ENCODE measurements at places on chromosomes 4 and X.

DNA sequence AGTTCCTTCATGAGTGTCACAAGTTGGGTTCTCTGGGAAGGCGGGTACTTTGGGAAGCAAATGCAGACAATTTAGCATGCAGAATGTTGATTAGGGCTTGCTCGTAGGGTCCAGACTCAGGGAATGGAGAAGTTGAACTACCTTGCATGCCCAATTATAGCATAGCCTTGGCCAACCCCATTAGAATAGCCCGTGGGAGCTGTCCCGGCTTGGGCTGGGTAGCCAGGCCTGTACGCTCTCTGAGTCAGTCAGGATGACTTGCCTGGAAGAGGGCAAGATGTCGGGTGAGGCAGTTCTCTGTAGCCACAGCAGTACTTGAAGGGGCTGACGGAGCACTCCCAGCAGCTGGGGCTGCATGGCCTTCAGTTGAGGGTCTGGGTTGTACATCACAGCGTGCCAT lies 19.5 kb downstream of the KIAA0232 start:
- no peak for DNase-seq

GRCh38 chrX:20382518-20383297 lies 116.0 kb upstream of the RPS6KA3 start:
- DNase-seq = no peak

- DNase-seq = no peak
Measured at GRCh38 chr4:107906458-107907100, 24.8 kb upstream of the CYP2U1 start.

DNA sequence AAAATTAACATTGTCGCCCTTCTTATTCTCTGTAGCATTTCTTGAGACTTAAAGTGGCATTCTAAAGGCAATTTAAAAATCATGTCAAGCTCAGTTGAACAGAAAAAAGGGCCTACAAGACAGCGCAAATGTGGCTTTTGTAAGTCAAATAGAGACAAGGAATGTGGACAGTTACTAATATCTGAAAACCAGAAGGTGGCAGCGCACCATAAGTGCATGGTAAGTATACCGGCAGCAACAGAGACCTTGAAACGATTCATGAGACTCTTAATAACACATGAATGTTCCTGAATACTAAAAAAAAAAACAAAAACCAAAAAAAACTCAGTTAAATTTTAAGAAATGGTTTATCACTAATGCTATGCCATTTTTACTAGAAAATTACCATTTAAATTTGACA lies 82.4 kb upstream of the HPRT1 start:
- no peak for DNase-seq

- no peak for DNase-seq
Measured at GRCh38 chr4:39825090-39825489, 127.2 kb downstream of the UBE2K start.

DNA sequence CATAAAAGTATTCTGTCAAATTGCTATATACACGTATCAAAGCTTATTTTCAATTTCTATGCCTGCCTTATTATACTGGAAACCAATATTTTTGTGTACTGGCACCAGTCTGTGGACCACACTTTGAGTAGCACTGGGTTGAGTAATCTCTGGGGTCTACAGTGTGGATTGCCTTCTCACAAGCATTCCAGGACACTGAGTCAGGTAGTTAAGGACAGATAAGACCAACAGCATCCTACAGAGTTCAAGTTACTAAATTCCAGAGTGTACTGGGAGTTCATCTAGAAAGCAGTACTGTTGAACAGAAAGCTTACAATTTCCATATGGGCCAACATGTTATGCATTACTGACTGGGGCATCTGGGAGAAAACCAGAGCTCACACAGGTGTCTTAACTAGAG lies 61.8 kb downstream of the VMA21 start:
- no peak for DNase-seq

- no peak for DNase-seq
Measured at GRCh38 chrX:88655460-88655859, 91.6 kb upstream of the CPXCR1 start.

DNA sequence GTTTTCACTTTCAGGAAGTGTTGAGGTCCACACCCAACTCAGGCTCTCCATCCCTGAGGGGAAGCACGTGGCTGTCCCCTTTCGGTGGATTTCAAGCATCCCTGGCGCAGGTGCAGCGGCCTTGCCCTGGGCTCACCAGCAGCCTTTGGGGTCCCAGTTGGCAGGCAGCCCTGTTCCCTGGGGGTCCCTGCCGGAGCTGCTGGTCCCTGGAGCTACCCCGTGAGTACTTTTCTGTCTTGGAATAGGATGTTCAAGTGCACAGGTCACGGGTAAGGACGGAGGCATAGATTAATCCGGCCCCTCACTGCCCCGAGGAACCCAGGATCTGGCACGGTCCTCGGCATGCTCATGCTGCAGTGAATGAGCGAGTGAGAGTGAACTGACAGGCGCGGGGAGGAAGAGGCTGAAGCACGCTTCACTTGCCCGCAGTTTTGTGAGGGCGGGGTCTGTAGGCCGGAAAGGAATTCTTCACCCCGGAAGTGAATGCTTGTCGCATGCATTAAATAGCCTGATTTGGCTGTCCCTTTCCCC lies 117.2 kb upstream of the FAT1 start:
- DNase-seq = no peak

DNA sequence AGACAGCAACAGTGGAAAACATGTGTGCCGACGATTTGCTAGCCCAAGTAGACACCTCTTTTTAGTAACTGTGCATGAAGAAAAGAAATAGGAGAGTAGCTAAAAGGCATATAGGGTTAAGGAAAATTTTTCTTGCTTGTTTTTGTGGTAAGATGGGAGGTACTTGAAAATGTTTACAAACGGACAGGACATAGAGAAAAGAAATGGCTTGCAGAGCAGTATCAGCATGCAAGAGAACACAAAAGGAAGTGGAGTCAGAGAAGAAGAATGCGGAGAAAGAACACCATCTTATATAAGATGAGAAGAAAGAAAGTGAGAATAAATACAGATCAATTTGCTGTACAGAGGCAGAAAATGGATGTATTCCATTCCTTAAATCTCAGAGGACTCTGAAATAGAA lies 263.7 kb upstream of the ETNPPL start:
- DNase-seq = no peak

DNA sequence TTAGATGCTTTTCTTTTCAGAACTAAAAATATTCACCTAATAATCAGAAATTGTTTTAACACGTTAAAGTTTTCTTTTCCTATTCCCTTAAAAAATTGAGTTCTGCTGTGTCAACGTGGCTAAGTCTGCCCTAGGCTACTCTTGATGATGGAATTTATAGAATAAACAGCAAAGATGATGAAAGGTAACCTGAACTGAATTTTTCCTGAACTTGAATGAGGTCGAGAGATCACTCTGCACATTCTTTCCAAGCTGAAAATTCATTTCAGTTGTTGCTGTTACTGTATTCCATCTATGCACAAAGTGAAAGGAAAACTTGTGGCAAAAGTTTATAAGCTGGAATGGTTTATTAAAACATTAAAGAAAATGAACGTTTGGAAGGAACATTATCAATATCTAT lies 245.9 kb upstream of the GIMD1 start:
- DNase-seq = no peak

DNA sequence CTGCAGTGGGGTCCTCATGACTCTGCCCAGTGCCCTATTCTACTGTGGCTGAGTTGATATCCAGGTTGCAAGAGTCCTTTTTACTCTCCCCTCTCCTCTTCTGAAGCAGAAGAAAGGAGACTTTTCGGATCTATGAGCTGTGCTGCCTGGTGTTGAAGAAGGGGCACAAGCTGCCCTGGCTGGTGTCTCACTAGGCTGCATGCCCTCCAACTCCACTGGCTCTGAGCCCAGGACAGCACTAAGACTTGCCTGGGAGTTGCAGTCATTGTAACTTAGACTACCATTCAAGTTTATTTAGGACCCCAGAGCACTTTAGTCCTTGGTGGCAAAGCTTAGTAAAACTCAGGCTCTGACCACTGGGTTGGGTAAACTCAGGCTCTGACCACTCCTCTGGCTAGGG lies 89.4 kb downstream of the GABRB1 start:
- DNase-seq = no peak

GRCh38 chrX:703866-704265 lies 73.3 kb downstream of the SHOX start:
- DNase-seq = no peak

DNA sequence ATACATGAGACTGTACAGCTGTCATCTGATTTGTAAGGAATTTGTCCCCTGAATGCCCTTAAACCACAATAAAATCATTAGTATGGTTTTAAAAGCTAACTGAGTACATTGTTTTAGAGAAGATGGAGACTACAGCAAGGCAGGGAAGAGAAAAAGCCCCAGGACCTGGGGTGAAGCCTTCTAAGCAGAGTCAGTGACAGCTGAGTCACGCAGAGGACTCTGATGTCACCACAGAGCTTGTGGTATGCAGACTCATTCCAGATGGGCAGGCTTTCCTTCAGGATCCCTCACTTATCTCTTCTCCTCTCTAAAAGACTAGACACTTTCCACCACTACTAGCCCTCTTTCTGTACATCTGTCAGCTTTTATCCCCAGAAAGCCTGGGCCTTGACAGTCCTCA lies 97.1 kb upstream of the ATOH1 start:
- DNase-seq = no peak

DNA sequence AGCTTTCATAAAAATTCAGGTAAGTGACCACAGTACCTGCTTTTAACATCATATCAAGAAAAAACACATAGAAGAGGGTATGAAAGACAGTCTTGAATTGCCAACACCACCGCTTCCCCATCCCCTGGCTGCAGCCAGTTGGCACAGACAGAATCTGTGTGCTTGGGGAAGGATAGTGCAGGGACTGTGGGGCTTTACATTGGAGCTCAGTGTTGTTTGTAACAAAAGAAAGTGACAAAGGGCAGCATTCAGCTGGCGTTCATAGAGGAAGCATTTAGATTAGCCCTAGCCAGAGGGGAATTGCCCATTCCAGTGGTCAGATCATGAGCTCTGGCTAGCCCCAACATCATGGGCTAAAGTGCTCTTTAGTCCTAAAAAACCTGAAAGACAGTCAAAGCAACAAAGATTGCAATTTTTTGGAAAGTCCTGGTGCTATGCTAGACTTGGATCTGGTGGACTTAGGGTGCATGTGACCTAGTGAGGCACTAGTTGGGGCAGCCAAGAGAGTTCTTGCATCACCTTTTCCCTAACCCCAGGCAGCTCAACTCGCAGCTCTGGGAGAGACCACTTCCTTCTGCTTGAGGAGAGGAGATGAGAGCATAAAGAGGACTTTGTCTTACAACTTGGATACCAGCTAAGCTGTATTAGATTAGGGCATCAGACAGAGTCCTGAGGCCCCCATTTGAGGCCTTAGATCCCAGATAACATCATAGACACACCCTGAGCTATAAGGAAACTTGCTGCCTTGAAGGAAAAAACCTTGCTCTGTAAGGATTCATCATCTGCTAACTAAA lies 1602.4 kb upstream of the ADGRL3 start:
- DNase-seq = peak; percentile 25

- no peak for DNase-seq
Measured at GRCh38 chrX:46168254-46168653, 377.0 kb downstream of the ZNF674 start.

DNA sequence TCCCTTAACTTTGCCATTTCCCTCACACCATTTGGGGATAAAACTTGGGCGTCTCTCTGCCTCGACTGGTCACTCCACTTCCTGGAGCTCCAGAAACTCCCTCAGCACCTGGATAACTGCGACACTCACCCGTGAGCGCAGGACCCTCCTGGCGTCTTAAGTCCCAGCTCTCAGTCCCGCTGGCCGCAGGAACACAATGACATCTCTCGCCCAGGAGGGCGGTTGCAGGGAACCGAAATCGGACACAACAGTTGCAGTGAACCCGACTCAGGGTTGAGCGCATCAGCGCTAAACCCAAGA lies 370.9 kb upstream of the SMIM31 start:
- DNase-seq = no peak

DNA sequence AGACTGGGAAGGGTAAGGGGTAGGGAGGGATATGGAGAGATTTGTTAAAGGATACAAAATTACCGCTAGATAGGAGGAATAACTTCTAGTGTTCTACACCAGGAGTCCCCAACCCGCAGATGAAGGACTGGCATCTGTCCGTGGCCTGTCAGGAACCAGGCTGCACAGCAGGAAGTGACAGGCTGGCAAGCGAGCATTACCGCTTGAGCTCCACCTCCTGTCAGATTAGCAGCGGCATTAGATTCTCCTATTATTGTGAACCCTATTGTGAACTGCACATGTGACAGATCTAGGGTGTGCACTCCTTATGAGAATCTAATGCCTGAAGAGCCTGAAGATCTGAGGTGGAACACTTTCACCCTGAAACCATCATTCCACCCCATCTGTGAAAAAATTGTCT lies 27.9 kb upstream of the BBS7 start:
- DNase-seq = no peak
